ENCODE measurements at places on chromosomes 11 and 22. TPM values are rescaled to one million over a fixed set of nuclear protein-coding genes. Genes with fewer than 3 reads are reported as not detected.

DNA sequence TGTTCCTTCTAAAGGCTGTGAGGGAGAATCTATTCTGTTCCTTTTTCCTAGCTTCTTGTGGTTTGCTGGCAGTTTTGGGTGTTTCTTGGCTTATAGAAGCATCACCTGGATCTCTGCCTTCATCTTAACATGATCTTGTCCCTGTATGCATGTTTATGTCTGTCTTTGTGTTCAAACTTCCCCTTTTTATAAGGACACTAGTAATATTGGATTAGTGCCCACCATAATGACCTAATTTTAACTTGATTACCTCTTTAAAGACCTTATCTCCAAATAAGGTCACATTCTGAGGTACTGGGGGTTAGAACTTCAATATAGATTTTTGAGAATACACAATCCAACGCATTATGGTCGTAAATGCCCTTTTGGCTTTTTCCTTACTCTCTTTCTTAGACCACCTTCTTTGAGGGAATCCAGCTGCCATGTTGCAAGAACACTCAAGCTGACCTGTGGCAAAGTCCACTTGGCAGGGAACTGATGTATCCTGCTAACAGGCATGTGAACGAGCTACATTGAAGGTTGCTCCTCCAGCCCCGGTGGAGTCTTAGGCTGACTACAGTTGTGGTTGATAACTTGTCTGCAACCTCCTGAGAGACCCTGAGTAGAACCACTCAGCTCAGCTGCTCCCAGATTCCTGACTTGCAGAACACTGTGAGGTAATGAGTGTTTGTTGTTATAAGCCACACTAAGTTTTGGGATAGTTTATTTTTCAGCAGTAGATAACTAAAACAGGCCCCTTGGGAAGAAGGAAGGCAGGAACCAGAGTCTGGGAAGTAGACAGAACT lies 127.1 kb upstream of the OR9Q1 start:
- no peak for DNase-seq

DNA sequence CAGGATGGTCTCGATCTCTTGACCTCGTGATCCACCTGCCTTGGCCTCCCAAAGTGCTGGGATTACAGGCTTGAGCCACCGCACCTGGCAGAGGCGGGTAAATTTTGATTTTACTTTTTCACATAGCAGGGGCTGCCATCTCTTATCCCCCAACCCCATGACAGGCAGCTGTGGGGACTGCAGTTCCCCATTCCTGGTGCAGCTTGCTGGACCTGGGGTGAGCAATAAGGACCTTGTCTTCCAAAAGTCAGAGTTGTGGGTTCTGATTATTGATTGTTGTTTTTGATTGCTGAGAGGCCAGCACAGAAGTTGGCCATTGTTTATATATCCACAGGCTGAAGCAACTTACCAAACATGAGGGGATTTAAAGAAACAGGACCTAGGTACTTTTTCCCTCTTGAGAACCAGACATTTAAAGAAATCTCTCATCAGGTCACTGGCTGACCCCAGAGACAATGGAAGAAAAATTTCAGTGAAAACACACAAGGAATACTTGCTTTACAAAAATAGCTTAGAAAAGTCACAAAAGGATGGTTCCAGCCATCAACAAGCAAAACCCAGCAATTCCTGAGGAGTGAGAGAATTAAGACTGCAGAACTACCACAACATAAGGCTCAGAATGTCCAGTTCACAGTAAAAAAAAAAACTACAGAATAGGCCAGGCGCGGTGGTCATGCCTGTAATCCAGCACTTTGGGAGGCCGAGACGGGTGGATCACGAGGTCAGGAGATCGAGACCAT lies 22.0 kb upstream of the MAPK1 start:
- no peak for DNase-seq

DNA sequence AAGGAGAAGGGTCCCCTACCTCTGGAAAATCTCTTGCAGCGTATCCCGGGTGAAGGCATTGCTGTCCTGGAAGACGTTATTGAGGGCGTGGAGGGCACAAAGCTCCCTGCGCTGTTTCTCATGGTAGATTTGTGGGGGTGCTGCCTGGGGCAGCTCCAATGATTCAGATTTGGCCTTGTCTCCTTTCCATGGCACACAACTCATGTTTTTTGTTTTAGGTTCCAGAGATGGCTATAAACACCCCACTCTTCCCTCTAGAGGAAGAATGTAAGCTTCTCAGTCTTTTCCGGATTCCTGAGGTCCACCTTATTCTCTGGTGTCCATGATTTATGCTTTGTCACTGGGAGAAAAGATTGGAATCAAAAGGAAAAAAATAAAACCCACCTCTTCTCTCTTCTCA lies 959 bp downstream of the JOSD1 start:
- no peak for DNase-seq

OR51E1 gene
- not detected for total RNA-seq

KRTAP5-7 gene
- not detected for total RNA-seq

CARD10 gene
- 0.20 TPM for total RNA-seq

MB gene
- not detected for total RNA-seq

KDM4E gene
- not detected for total RNA-seq
